Foreskin melanocyte (primary cell): ENCODE measurements at places on chromosomes 2 and 18.
A peak's percentile ranks its signal among the peaks of the same experiment; 100 is the strongest.

DNA sequence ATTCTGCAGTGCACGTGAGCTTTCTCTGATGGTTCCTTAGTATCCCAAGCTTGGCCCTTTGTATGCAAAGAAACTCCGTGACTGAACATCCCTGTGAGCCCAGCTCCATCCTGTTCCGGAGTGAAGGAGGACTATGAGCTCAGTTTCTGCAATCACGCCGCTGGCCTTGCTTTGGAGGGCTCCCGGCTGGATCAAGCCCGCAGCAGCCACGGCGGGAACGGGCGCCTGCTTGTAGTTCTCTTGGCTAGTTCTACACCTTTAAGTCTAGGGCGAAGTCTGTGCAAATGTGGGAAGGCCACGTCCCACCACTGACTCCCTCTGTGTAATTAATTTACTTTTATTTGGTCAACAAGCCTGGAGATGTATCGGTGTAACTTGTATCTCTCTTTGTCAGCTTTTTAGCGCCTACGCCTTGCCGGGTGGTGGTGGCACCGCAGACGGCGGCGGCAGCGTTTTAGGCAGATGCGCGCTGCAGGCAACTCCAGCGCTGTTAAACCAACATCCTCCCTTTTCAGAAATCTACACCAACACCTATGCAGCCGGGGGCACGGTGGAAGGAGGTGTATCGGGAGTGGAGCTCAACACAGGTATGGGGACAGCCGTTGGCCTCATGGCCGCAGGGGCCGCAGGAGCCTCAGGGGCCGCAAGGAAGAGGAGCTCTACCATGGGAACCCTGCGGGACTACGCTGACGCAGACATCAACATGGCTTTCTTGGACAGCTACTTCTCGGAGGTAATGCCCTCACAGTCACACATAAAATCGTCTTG lies 34.3 kb downstream of the DSG4 start:
- DNase-seq: no peak

DNA sequence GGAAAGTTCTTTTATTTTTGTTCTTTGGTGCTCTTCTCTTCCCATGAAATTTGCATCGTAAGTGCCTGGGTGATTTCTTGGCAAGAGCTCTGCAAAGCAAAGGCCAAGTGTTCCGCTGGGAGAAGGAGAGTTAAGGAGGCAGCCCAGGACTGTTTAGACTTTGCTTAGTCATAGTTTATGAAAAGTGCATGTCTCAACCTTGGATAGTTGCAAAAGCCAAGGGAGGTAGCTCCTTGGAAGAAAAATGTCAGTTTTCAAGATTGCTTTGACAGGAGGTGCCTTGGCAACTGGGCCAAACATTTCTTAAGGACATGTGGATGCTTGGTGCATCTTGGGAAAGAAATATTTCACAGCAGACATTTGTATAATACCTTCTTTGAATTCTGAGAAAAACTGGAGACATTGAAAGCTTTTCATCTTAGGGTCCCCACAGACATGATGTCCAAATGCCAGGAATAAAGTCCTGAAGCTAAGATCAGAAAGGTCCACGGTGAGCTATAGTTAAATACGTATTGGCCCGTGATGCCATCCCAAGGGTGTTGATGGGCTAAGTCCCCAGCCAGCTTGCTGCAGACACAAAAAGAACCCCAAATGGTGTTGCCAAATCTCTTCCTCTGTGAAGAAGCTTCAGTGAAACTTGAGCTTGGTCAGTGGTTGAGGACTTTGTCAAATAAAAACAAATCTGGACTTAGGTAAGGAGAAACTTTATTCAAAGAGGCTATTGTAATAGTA lies 96.3 kb upstream of the THUMPD2 start:
- no peak for DNase-seq

DNA sequence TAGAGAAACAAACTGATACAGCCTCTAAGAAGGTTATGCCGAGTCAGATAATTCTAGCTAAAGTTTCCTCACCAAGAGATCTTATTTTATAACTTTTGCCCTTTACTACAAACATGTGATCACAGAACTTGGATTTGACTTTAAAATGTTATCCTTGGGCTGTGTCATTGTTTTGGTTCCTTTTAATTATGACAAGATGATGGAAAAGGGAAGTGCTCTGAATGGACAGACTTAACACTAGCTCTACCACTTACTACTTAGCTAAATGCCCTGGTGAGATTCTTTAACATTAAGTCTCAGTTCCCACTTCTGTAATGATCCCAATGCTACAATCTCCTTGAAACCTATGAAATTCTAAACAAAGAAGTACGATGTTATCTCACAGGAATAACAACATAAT lies 69.9 kb downstream of the RTTN start:
- no peak for DNase-seq

DNA sequence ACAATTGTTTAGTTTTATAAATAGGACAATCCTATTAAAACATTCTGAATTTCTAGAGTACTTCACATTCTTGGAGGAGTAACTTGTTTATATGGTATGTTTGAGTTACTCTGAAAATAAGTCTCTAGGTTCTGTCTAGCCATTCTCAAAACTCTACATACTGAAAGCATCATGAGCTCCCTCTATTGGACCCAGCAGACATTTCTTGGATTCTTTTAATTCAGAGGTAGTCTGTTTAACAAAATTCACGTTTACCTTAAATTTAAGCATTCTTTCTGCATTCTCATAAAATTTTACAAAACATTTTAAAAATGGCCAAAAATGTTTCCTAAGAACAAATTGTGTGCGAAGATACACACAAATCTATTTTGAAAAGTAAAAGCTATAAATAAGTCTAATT lies 15.3 kb downstream of the SP9 start:
- DNase-seq: no peak

GRCh38 chr2:239165206-239165831 lies 235.5 kb downstream of the HDAC4 start:
- no peak for DNase-seq

DNA sequence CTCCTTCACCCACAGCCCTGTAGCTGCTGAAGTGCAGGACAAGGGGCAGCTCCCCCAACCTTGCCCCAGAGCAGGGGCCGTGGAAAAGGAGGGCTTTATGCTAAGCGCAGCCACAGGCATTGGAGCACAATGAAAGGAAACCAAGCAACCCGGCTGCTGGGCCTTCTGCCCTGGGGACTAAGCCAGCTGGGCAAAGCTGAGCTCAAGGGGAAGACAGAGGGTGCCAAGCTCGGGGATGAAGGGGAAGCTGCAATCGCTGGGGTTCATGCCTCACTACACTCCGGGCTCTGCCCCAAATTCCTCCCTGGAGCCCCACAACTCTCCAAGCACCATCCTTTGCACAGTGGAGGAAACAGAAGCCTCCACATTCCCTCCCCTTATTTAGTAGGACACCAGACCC lies 12.4 kb downstream of the SFXN5 start:
- no peak for DNase-seq

DNA sequence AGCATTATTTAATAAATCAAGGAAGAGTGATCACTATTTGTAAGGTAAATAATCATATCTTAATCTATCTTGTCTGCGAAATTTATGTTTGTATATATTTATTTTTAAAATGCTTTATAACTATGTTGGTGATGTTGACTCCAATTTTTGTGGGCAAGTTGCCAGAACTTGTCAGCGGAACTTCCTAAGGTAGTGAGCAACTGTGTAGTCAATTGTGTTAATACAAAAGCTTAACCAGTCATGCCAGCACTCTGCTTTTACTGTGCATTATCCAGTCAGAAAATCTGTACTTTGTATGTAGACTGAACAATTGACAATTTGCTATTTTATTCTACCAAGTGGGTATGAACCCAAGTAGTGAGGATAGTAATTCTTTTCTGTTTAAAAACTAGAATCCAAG lies 61.9 kb upstream of the RND3 start:
- DNase-seq: no peak

DNA sequence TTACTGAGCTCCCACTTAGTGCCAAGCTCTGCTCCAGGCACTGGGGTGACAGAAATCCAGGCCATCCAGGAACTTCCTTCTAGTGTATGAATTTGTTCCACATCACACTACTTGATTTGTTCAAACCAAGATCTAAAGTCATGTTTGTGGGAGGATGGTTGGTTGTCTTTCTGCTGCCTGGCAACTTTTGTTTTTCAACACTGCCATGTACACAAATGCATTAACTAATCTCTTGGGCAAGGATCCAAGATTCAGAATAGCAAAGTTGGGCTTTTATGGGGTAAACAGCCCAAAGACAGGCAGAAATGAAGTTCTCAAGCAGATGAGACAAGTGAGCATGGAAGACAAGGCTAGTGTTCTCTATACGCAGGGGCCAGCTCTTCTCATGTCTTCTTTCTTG lies 53.4 kb upstream of the PROKR1 start:
- no peak for DNase-seq

GRCh38 chr2:238506371-238507068 lies 79.8 kb downstream of the ASB1 start:
- DNase-seq: no peak

- peak; percentile 44 for DNase-seq
These were observed 172.9 kb upstream of the SETBP1 start for GRCh38 chr18:44507729-44508325.

DNA sequence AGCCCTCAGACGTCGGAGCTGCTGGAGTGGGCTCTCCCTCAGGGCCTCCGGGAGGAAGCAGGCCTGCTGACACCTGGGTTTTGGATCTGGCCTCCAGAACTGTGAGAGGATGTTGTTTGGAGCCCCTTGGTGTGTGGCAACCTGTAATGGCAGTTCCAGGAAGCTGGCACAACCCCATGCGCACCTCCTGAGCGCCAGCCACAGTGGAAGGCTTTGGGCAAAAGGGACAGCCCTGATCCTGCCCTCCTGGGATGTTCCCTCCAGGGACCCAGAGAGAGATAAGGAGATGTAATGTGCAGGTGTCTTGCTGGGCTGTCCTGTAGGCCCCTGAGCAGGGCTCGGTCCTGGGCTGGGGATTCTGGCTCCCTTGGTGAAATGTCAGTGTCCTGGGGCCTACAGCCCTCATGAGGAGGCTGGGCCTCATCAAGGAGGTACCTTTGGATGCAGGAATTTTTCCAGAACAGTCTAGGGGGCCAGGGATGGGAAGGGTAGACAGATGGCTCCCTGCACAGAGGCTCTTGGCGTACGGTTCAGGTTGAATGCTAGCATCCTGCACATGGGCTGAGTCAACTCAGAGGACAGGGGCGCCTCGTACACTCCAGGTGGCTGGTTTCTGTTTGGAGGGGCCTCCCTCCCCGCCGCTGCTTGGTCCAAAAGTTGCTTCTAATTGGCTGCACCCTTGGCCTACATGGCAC lies 61.1 kb downstream of the ASB1 start:
- DNase-seq: no peak

- DNase-seq: no peak
These were observed 646.2 kb downstream of the XIRP2 start for GRCh38 chr2:167534443-167534842.

DNA sequence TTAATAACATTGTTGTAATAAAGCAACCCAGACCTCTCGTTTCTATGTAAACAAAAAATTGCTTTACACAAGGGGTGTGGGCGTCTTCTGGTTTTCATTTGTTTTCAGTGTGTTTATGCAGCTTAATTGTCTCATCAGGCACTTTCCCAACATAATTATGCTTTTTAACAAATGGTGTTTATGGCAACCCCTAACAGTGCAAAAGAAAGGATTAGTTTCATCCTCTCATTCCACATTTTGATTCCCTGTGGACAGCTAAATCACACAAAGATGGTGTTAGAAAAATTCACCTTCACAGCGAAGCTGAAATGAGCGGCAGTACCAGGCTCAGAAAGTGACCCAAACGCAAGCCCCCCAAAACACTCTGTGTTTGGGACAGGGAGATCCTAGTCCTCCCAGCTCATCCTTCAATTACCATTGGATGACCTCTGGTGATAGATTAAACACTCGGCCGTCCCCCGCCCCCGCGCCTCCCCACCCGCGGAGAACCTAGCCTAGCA lies 724 bp downstream of the FTCDNL1 start:
- DNase-seq: no peak

DNA sequence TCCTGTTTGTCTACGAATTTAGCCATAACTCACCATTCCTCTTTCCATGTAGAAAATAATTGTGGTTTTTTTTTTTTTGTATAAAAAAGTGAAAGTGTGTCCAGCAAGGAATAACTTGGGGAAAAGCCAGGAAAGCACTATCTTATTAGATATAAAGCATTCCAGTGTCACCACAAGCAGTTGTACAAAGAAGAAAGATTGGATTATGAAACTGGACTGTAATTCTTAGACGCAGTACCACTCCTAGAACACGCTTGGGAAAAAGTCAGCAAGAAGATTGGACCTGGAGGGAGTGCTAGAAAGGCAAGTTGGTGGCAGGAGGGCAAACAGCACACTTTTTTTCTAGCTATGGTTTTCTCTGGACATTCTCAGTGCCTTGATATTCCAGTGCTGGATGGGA lies 186.7 kb downstream of the PARD3B start:
- peak; percentile 5 for DNase-seq

DNA sequence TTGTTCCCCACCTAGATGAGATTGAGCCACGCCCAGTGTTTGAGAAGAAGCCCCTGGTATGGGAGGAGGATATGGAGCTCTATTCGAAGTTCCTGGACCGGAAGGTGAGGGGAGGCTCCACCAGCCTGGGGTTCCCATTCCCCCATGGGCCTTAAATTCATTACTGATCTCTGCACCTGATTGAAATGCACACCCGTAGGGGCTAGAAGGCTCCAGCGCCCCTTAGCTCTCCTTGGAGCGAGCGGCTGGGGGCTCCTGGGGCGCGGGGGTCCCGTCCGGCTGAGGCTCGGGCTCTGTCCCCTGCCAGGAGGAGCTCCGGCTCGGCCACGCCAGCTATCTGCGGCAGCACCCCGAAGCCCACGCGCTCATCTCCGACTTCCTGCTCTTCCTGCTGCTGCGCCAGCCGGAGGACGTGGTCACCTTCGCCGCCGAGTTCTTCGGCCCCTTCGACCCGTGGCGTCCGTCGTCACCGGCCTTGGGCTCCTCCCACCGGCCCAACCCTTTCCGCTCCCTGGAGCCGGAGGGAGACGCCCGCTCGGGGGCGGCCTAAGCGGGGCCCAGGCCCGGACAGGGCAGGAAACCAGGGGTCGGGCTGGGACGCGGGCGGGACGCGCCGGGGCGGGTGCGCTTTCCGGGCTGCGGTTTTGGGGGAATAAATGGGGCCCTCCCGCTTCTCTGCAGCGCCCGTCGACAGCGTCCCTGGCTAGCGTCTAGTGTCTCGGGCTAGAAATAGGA lies 10.9 kb downstream of the CATIP start:
- peak; percentile 77 for DNase-seq

- peak; percentile 22 for DNase-seq
These were observed 223.7 kb downstream of the SOX11 start for GRCh38 chr2:5915881-5916310.

- DNase-seq: peak; percentile 47
These were observed 390.3 kb upstream of the GALNT5 start for GRCh38 chr2:156867201-156867600.

GRCh38 chr2:156323754-156324153 lies 8.8 kb downstream of the NR4A2 start:
- no peak for DNase-seq

DNA sequence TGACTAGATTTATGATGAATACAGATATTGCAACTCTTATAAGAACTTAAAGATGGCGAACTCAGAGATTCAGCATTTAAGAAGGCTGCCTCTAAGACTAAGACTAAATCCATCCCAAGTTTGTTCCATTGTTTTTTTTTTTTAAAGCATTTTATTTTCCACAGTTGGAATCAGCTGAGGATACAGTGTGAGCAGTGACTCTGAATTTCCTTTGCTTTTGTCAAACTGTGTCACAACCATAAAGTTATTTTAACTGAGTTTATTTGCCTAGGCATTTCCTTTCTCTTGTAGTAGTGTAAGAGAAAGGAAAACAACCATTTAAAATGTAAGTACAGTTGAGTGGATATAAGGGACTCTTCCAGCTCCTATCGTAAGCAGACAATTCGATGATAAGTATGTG lies 63.9 kb downstream of the ZEB2 start:
- DNase-seq: no peak

- DNase-seq: no peak
These were observed 172.8 kb downstream of the ACOXL start for GRCh38 chr2:110905217-110905616.

- DNase-seq: no peak
These were observed 40.0 kb downstream of the ASXL2 start for GRCh38 chr2:25838152-25838756.
